ENCODE measurements at places on chromosomes 3 and 15.

- no peak for DNase-seq
These were observed 63.7 kb upstream of the PRR23C start for GRCh38 chr3:139108253-139108969.

GRCh38 chr3:37458162-37459120 lies 284.1 kb upstream of the LRRFIP2 start:
- DNase-seq = no peak

- no peak for DNase-seq
These were observed 16.0 kb upstream of the MEGF11 start for GRCh38 chr15:66269326-66270090.

DNA sequence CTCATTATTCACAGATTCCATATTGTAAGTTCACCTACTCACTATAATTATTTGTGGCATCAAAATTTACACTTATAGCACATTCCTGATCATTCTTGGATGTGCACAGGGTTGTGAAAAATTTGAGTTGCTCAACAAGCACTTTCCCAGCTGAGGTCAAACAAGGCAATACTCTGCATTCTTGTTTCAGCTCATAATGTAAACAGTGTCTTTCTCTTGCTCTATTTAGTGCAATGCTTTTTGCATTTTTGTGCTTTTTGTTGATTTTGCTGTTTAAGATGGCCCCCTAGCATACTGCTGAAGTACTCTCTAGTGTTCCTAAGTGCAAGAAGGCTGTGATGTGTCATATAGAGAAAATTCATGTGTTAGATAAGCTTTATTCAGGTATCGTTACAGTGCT lies 66.7 kb upstream of the TNIK start:
- DNase-seq = no peak

- DNase-seq = no peak
These were observed 3.0 kb upstream of the ZNF774 start for GRCh38 chr15:90349072-90349471.

DNA sequence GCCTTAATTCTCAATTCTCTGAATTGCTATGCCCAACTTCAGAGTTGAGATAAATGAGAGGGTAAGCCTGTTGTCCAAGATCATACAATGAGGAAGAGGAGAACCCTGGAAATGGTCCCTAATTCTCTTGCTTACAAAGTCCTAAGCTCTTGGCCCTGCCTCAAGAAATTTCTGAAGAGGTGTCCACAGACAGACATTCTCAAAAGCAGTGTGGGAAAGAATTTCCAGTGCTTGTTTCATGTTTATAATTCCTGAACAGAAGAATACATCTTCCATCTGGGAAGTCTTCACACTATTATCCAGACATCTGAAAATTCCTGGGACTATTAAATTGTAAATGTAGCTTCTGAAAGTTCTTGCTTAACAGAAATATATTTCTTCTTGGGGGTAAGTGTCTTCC lies 166.8 kb upstream of the LRTM1 start:
- no peak for DNase-seq

GRCh38 chr15:82047453-82048400 lies 1.9 kb upstream of the MEX3B start:
- DNase-seq = no peak

DNA sequence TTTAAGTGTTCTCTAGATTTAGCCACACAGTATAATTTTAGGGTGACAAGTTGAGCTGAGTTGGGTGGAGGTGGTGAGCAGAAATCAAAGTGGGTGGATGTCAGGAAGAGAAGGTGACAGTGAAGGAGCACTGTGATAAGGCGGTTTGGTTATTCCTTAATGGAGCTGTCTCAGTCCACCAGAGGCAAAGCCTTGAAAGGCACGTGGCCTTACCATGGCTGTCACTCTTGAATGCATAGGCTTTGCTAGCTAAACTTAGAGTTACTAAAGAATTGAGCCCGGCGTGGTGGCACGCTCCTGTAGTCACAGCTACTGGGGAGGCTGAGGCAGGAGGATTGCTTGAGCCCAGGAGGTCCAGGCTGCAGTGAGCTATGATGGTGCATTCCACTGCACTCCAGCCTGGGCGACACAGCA lies 560 bp upstream of the TTLL13 start:
- no peak for DNase-seq

DNA sequence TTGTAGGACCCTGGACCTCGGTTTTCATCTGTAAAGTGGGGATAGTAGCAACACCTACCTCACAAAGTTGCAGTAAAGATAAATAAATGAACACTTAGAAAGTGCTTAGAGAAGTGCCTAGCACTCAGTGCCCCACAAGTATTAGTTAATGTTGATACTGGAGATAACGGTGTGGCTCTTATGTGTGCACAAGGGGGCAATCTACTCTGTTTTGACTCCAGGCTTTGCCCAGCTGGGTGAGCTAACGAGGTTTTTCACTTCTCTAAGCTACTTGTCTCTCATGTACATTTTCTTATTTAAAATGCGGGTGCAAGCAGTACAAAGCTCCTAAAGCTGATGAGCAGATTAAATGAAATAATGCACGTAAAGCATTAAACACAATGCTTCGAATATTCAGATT lies 193.5 kb upstream of the ICE2 start:
- no peak for DNase-seq

GRCh38 chr3:184808021-184808420 lies 3.9 kb upstream of the VPS8 start:
- no peak for DNase-seq

- DNase-seq = no peak
These were observed 3.0 kb downstream of the DZIP1L start for GRCh38 chr3:138112362-138112761.

GRCh38 chr3:156643729-156644389 lies 30.5 kb upstream of the TIPARP start:
- no peak for DNase-seq

- no peak for DNase-seq
These were observed 263.4 kb upstream of the WNT5A start for GRCh38 chr3:55750525-55750924.

DNA sequence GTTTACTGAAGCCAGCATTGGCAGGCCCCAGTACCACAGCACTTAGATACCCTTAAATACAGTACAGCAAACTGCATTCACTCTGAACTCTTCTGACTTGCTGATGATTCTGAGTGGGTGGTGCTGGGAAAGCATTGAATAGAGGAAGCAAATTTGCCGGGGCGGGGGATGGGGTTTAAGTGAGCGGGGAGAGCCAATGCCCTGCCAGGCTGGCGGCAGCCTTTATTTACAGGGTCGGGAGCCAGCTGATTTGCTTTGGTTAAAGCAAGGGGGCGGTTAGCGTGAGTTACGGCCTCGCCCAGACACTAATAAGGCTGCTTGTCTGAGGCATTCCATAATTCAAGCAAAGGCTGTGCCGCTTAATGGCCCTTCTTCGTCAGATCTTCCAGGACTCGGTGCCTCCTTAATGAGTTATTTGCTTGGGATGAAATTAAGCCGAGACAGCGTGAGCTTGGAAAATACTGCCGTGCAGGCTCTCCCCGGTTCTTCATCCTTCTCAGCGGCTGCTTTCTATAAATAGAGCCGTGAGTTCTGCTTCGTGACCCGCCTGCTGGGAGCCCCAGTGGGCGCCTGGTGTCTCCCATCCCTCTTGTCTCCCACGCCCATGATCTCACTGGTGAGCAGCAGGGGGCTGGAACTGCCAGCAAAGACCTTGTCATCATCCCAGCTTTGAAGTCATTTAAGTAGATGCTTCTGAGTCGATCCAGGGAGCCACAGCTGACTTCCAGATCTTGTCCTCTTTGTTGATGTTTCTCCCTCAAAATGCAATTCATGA lies 25.8 kb downstream of the SPSB4 start:
- DNase-seq = no peak

DNA sequence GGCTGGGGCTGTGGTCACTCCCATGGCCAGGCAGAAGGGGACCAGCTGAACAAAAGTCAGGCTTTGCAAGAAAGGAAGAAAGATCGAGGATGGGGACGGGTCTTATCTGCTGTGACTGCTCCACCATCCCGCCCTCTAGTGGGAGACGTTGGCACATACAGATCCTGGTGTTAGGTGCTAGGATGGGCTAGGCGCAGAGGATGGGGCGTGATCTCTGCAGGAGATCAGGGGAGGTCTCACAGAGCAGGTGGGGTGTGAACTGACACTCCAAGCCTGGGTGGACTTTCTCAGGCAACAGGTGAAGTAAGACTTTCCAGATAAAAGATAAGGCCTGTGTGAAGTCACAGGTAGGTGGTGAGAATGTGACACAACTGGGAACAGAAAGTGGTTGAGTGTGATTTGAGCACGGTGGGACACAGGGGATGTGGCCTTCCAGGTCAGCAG lies 141.9 kb upstream of the SMAD3 start:
- no peak for DNase-seq

DNA sequence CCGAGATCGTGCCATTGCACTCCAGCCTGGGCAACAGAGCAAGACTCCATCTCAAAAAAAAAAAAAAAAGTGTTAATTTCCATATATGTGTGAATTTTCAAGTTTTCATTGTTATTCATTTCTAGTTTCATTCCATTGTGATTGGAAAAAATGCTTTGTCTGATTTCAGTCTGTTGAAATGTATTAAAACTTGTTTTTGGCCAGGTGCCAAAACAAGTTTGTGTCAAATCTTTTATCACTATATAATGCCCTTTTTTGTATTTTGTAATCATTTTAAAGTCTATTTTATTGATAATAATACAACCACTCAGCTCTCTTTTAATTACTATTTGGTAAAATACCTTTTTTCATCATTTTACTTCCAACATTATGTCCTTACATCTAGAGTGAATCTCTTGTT lies 42.5 kb downstream of the TFRC start:
- DNase-seq = no peak

DNA sequence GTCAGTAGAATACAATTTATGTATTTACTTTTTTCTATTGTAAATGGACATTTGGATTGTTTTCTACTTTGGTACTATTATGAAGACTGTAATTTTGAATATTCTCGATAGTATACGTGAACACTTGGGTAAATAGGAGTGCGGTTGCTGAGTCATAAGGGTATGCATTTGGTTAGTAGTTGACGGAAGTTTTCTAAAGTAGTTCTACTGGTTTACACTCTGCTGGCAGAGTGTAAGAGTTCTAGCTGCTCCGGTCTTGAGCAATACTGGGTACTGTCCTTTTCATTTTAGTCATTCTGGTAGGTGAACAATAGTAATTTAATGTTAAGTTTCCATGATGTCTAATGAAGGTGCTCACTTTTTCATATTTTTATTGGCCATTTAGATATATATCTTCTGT lies 70.0 kb downstream of the MEF2A start:
- DNase-seq = no peak

DNA sequence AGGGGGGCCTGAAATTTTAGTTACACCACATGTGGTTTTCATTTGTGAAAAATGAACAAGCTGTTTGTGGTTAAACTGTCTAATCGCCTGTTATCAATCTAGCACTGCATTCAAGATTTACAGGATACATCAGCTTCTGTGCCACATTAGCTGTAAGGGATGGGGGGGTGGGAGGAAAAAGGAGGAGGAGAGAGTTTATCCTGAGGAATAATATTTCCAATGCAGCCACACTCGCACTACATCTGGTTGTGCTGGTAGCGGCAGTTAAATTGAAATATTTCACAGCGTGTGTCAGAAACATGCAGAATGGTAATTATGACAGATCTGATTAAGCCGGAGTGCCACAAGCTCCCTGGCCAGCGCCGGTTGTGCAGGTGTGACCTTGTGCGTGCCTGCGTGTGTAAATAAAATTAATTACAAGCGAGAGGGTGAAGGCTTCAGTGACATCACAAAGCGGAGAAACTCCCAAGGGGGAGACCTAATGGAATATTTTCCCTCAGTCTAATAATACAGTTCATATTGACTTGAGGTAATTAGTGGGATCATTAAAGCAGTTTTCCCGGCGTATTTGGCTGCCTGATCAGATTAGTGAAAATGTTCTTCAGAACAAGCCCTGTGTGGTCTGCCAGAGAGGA lies 55.5 kb downstream of the SATB1 start:
- no peak for DNase-seq

GRCh38 chr3:10647376-10647775 lies 142.0 kb upstream of the ATP2B2 start:
- no peak for DNase-seq

DNA sequence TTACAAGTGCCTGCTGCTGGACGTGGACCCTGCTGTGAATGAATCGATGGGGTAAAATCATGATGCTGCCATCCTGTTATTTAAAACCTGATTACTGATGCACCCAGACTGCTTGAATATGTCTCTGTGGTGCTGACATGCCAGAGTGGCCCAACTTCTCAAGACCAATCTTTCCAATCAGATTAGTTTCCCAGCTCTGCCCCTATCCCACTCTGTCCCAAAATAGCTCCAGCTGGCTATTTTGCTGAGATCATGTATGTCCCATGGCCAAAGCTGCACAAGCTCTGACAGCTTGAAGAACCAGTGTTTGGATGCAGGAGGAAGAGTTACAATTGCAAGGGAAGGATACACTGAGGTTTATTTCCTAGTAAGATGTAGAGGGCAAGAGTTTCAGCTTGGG lies 153.6 kb downstream of the TMEM108 start:
- no peak for DNase-seq

GRCh38 chr3:175988401-175988800 lies 1129.3 kb downstream of the NAALADL2 start:
- DNase-seq = no peak

- DNase-seq = no peak
These were observed 139.1 kb downstream of the FBLN2 start for GRCh38 chr3:13688034-13688433.

DNA sequence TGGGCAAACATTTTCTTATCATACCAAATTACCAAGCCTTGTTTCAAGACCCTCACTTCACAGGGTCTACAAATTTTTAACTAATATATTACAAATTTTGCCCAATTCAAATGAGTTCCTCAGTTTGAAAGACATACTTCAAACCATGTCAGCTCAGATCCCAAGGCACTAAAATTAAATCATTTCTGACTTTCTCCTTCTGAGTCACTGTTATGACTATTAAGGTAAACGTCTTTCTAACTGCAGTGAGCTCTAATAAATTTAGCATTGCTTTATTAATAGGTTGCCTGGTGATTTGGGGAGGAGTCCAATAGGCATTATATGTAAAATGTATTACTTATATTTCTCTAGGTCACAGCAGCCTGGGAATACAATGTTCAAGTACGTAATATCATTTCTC lies 158.2 kb upstream of the ARHGEF26 start:
- no peak for DNase-seq

- DNase-seq = no peak
These were observed 28.5 kb downstream of the TBC1D23 start for GRCh38 chr3:100289339-100289738.

- no peak for DNase-seq
These were observed 217.0 kb downstream of the P3H2 start for GRCh38 chr3:189903562-189904250.

DNA sequence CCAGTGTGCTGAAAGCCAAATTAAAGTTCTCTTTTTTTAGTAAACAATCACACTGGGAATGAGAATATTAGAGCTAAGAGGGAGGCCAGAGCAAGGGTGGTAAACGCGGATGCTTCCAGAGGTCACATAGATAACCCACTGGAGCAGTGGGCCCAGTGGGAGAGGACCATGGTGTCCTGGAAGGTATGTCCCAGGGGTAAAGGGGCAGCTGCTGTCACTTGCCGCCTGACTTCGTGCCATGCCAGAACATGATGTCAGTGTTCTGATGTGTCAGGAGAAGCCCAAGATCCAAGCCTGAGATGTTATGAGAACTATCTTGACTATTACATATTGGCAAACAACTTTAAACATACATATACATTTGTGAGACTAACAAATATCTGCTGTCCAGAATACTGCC lies 211.9 kb upstream of the IL12A start:
- no peak for DNase-seq

GRCh38 chr3:171977860-171978259 lies 61.5 kb upstream of the FNDC3B start:
- no peak for DNase-seq

Data from DMS 273 treated with DMSO at 0.1 percent for 48 hours (cell line).